ENCODE measurements at places on chromosomes 12 and 14.

GRCh38 chr14:20424851-20425250 lies 11.1 kb downstream of the KLHL33 start:
- no peak for DNase-seq

DNA sequence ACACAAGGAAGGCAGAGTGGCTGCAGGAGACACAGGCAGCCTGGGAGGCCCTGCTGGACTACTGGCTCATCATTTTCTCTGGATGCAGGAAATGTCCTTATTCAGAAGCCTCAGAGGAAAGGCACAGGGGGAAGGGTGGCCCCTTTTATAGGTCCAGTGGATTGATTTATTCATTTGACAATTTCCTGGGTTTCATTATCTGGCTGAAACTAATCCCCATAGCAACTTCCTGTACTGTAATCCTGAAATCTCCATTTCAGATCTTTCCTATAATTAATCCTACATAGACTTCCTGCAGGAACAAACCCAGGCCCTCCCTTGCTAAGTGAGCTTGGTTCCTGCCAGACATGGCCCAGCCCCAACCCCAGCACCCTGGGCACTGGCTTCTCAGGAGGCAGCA lies 23.0 kb downstream of the KRT76 start:
- DNase-seq = no peak

DNA sequence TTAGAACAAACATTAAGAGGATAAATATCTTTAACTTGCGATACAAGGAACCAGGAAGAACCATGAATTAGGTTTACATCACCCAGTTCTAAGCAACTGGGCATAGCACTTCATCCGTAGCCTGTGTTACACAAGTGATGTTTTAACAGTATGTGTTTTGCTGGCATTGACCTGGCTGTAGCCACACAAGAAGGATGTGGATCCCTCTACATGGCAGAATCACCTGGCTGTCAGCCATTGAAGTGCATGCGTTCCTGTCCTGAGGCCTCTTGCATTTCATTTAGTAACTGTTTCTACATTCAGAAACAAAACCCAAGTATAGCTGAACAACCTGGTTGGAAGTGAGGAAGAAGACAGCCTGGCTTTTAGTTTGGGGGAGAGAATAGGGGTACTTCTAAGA lies 72.2 kb downstream of the TGFB3 start:
- no peak for DNase-seq

DNA sequence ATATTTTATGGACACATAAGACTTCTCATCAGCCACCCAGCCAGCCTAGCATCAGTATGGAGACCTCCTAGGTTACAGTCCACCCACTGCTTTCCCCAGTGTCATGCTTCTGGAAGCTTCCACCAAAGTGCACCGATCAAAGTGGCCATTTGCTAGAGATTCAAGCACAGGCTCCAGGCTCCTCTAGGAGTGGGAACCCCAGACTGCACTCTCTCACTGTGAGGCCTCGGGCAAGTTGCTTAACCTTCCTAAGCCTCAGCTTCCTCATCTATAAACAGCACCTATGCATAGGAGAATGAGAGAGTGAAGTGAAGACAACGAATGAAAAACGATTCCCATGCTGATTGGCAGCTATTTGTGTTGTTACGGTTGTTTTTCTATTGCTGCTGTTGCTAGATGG lies 94.4 kb downstream of the DICER1 start:
- no peak for DNase-seq

DNA sequence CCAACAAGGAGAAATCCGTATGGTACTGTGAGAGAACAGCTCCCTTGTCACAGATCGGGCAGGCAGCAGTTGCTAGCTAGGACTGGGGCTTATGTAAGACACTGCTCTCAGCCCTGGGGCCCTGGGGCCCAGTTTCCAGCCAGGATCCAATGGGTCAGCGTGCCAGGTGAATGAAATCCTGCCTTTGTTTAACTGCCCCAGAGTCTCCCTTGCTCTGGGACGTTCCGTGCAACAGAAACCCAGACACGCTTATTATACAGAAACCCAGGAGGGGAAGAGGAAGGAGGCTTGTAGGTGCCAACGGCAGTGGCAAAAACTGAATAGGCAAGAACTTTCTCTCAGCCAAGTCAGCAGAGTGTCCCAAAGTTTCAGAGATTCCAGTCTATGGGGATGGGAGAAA lies 110.6 kb downstream of the DIO2 start:
- DNase-seq = no peak

- DNase-seq = no peak
These were observed 234.9 kb downstream of the FLRT2 start for GRCh38 chr14:85764822-85765221.

DNA sequence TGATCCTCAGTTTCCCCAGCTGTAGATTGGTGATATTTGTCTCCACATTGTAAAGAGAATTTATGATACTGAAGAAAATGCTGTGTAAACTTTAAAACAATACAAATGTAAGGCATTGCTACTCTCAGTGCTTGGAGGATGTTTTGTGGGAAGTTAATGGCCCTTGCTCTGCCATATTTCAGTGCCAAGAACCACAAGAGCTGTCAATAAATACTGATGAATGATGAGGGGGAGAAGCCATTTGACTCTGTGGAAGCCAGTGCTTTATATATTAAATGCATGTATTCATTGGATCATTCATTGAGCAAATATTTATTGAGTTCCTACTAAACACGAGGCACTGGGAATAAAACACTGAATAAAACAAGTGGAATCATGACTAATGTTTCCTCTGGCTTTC lies 30.8 kb downstream of the CACNA1C start:
- no peak for DNase-seq

GRCh38 chr14:54815016-54815415 lies 87.6 kb downstream of the GCH1 start:
- no peak for DNase-seq

DNA sequence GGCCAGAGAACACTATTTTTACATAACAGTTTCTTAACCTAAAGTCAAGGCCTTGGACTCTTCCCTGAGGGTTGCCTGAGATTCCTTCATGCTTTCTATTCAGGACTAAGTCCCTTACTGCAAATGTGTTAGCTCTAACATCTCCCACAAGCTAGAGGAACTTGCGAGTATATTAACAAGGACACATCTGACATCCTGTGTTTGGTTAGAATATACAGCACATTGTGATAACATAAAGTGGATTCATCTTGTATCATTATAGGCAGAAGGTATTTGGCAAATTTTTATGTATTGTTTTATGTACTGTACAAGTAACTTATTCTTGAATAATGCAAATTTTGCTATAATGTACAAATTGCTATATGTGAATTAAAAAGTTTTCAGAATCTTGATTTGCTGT lies 45.5 kb downstream of the SH2B3 start:
- DNase-seq = no peak

GRCh38 chr14:74492776-74493342 lies at the start of gene NPC2:
TSS of gene NPC2 (minus strand) at chr14:74493305. CDS start at chr14:74493274, 31 bp downstream.
- DNase-seq = no peak

GRCh38 chr12:92108651-92109050 lies 37.0 kb downstream of the BTG1 start:
- no peak for DNase-seq

DNA sequence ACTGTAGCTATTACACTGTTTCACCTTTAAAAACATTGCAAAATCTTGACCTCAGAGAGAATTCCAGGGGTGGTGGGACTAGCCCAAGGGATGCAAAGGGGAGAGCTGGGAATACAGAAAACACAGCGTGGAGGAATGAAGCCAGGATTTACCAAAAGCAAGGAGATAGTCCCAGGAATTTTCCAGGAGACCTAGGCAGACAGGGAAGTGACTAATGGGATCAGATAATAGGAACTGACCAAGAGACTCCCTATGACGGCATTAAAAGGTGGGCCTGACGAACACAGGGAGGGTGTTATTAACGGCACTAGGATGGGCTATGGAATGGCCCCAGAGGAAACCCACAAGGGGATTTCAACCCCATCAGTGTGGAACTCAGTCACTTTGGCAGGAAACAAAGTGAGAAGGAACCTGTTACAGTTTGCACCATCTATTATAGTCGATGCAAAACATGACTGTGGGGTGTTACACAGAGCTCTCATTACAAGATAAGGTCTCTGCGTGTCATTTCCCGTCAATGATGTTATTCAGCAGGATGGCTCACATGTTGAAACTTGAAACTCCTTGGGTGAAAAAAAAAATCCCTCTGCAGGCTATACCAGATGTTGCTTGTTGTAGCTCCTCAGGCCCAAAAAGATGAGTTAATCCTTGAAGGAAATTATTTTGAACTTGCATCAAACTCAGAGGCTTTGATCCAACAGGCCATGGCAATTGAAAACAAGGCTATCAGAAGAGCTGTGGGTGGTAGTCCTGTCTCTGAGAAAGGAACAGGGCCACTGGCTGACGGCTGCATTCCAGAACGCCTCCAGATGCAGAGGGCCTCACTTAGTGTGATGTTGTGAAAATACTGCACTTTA lies 58.7 kb downstream of the DRAM1 start:
- peak; percentile 9 for DNase-seq

DNA sequence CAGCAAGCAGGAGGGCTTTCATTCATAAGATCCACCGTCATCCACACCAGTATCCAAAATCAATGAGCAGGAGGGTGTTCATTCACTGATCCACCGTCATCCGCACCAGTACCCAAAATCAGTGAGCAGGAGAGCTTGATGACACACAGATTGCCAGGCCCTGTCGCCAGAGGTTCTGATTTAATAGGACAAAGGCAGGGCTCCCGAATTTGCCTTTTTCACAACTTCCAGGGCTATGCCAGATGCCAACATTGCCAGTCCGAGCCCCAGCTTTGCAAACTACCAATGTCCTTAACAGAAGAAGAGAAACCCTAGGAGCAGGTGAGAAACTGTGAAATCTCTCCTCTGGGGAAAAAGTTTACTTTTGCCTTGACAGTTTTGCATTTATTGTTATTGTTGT lies 115.0 kb downstream of the SLC15A4 start:
- DNase-seq = no peak

DNA sequence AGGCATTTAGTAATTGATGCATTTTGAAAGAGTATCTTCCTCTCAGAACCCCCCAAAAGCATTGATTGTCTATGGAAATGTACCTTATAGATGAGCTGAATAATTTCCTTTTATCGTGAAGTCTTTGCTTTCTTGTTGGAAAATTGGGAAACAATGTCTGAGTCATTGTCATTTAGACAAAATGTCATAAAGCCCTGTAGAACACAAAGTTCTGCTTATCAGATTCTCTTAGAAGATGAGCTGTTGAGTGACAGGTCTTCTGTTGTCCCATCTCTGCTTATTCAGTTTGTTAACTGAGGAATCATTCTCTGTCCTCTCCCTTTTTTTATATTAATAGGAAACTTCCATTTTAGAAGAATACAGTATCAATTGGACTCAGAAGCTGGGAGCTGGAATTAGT lies 22.9 kb downstream of the MAPKAPK5 start:
- DNase-seq = no peak

DNA sequence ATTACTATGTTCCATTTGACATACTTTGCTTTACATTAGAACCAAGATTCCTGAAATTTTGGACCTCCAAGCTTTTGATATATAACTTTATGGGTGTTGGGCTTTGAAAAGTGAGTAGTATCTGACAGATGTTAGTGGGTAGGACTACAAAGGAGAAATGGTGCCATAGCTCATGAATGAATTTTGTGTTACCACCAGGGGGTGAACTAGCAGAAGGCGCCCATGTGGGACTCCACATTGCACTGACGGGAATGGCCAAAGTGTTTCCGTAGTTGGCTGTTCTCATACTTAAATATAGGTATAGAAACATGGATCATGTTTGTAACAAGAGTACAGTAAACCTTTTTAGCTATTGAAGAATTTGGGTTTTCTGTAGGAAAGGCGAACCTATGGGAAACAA lies 337.5 kb downstream of the FLRT2 start:
- no peak for DNase-seq

GRCh38 chr14:20438664-20439063 lies 2.7 kb upstream of the KLHL33 start:
- no peak for DNase-seq

GRCh38 chr12:120252071-120252906 lies 13.2 kb downstream of the PXN start:
- peak; percentile 88 for DNase-seq

GRCh38 chr12:3203713-3204112 lies 126.5 kb downstream of the TSPAN9 start:
- no peak for DNase-seq

- no peak for DNase-seq
These were observed 133.6 kb downstream of the KSR2 start for GRCh38 chr12:117835156-117835555.

DNA sequence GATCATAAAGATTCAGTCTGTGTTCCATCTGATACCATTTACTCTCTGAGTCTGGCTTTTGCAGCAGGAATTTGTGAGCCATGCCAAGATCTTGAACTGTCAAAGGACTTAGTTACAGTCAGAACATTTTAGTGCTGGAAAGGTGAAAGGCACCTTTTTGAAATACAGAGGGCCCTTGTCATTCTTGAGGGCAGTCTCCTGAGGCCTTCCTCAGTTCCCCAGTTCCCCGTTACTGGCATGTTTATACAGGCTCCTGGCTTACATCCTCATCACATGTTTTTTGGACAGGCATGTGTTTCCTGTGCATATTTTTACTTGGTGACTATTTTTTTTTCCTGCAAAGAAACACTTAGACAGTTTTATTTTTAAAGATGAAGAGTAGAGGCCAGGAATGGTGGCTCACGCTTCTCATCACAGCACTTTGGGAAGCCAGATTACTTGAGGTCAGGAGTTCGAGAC lies 21.0 kb downstream of the CFAP54 start:
- DNase-seq = no peak

GRCh38 chr12:6765634-6766581 lies at the start of gene PTMS:
TSS of gene PTMS (plus strand) at chr12:6766363. CDS start at chr12:6766706, 343 bp downstream.
- no peak for DNase-seq

DNA sequence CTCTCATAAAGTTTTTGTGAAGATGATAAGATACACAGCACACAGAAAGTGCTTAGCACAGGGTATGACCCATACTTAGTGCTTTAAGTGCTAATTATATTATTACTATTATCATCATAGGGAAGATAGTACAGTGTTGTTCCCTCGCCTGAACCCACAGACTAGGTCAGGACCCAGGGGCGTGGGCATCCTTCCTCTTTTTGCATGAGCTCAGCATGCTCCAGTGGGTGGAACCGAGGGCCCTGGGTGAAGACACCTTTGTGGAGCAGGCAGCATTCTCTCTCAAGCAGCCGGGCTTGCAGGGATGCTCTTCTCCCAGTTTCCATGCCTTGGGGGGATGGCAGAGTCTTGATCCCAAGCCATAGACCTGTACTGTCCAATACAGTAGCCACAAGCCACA lies 34.8 kb downstream of the CRACR2A start:
- no peak for DNase-seq

DNA sequence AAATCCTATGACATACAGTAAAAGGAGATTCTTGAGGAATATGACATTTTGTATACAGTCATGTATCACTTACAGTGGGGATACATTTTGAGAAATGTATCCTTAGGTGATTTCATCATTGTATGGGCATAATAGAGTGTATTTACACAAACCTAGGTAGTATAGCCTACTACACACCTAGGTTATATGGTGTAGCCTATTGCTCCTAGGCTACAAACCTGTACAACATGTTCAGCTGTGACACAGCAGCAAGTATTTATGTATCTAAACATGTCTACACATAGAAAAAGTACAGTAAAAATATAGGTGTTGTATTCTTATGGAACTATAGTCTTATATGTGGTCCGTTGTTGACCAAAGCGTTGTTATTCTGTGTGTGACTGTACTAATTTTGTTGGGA lies 178.8 kb downstream of the FOXA1 start:
- DNase-seq = no peak

Data from activated CD4-positive, alpha-beta T cell treated with anti-CD3 and anti-CD28 coated beads, Interleukin-2, amount 10 ng/mL, durations not matched to agents 7 days and 5 days (primary cell).